ENCODE measurements at places on chromosomes 6 and 20.
A peak's percentile ranks its signal among the peaks of the same experiment; 100 is the strongest.

DNA sequence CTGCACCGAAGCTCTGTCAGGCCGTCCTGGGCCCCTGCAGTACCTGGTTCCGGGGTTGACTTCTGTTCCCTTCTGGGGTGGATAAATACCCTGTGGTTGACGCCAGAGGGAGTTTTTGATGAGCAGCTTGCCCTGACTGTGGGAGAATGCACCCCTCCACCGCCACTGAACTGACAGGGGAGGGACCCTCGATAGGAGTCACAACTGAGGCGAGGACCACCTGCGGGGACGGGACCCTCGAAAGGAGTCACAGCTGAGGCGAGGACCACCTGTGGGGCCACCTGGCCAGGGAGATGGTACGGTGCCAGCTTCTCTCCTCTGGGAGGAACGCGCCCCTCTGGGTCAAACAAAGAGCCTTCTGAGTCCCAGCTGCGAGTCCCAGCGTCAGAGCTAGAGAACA, 100.1 kb upstream of the FRMD1 start:
- no peak for DNase-seq

DNA sequence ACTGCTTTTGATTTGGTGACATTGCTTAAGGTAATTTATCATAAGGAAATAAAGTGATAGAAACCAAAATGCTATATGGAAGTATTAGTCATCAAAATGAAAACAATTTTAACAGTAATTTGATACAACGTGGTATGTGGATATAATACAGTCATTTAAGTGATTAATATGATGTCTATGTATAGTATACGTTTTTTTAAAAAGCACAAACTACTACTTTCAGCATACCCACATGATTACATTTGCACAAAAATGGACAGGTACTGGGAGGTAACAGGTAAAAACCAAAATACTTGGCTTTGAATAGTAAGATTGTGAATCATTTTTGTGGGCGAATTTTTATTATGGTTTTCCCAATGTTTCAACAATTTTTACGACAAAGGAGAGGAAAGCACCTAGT, 97.6 kb downstream of the OGFRL1 start:
- no peak for DNase-seq

DNA sequence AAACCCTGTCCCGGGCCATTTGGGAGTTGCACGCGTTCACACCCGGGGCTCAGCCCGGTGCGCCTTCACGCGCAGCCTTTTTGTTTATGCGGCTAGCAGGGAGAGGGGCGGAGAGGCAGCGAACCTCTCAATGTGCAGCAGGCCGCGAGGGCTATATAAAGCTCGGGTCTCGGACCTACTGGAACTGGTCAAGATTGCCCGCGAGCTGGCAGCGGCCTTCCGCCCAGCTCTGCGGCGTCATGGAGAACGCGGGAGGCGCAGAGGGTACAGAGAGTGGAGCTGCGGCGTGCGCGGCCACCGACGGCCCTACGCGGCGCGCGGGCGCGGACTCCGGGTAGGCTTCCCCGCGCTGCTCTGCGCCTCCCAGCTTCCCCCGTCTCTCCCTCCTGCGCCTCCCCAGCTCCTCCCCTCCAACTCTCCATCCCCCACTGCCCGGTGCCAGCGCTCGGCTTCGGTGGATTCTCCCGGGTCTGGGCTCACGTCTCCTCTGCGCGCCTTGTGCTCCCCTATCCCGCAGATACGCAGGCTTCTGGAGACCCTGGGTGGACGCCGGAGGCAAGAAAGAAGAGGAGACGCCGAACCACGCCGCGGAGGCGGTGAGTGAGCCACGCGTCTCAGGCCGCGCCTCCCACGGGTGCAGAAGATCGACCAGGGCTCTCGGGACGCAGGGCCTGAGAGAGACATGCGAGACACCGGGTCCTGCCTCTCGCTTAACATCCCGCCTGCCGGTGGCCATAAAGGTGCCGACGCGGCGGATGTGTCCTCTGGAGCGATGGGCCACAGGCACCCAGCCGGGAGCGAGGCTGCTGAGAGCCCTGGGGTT, at the start of gene RIPPLY2:
Gene RIPPLY2 (plus strand): TSS at position 183 of the 823 bp plus-strand sequence. CDS start 57 bp downstream, at position 240.
- DNase-seq = no peak

GRCh38 chr6:108739496-108740330, 108.5 kb upstream of the ARMC2 start:
- no peak for DNase-seq

GRCh38 chr20:39853636-39854035, 835.4 kb downstream of the MAFB start:
- no peak for DNase-seq

DNA sequence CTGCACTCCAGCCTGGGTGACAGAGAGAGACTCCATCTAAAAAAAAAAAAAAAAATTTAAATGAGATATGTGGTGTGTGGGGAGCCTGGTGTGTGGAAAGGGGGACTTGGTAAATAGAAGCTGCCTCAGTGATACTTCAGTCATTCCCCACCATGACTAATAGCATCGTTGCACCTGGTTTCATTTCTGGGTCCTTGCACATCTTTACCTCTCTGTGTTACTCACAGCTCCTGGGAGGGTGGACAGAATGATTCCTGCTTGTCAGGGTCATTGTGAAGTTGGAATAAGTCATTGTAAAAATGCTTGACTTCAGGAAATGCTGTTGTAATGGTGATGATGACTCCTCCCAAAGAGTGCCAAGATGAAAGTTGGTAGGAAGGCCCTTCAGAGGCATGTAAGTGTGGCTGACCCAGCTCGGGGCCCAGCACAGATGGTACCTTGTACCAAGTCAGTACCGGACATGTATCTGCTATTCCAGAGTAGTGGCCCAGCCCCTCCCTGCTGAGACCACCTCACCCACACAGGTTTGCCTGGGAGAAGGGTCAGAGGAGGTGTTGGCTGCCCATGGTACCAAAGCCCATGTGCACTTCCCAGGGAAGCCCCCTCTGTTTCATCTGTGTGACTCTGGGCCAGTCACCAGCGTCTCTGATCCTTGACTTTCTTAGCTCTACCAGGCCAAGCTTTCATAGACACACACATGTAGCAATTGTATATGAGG, 48.4 kb downstream of the PLAGL2 start:
- DNase-seq = no peak

DNA sequence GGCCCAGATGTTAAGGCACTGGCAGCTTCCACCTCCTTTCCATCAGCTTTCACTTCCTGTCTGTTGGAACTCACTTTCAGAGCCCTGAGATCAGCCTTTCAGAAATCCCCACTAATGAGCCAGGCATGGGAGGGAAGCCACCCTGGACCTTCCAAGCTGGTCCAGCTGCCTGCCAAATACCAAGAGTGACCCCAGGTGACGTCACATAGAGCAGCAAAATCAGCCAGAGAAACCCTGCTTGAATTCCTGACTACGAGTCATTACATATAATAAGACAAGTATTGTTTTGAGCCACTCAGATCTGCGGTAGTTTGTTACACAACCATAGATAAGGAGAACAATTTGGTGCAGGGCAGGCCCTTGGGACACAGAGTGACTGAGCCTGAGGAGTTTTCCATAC, 556.0 kb upstream of the JAG1 start:
- DNase-seq = peak; percentile 80

- no peak for DNase-seq
Measured at GRCh38 chr6:36752187-36752885, 54.7 kb downstream of the RAB44 start.

DNA sequence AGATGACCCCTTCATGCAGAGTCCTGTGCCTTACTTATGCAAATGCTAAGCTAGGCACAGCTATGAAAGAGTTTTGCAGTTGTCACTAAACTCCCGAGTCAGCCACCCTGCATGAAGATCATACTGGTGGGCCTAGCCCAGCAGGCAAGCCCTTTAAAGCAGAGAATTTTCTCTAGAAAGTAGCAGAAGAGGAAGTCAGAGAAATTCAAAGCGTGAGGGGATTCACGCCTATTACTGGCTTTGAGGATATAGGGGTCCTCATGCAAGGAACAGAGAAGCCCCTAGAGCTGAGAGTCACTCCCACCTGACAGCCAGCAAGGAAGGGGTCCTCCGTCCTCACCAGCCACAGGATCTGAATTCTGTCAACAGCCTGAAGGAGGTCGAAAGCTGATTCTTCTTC, 54.6 kb downstream of the MYB start:
- no peak for DNase-seq

DNA sequence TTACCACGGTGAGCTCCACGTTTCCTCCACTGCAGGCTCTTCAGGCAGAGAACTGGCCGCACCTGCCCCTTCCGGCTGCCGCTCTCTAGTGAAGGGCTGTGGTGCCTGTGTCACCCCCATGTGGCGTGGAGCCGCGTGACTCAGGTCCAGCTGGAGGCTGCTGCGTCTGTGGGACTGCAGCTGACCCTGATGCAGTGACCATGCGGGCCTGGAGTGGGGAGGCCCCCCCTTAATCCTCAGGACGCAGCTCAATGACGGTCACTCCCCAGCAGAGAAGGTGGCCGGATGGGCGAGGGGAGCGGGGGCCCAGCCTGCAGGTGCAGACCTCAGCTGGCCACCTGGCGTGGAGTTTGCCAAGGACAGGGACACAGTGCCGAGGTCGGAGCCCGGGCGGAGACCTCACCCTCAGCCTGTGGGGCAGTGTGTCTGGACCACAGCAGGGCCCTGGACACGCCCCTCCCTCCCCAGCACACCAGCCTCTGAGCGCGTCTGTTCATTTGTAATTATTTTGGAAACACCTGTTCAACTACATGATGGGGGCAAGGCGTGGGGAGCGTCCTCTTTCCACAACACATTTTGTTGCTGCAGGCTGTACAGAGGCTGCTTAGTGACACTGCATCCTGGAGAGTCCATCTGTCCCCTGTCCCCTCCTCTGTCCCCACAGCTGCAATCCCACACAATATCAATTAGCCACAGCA, 10.7 kb downstream of the BHLHE23 start:
- DNase-seq = no peak

GRCh38 chr20:18527836-18528235, 20.1 kb downstream of the SEC23B start:
- DNase-seq = no peak

DNA sequence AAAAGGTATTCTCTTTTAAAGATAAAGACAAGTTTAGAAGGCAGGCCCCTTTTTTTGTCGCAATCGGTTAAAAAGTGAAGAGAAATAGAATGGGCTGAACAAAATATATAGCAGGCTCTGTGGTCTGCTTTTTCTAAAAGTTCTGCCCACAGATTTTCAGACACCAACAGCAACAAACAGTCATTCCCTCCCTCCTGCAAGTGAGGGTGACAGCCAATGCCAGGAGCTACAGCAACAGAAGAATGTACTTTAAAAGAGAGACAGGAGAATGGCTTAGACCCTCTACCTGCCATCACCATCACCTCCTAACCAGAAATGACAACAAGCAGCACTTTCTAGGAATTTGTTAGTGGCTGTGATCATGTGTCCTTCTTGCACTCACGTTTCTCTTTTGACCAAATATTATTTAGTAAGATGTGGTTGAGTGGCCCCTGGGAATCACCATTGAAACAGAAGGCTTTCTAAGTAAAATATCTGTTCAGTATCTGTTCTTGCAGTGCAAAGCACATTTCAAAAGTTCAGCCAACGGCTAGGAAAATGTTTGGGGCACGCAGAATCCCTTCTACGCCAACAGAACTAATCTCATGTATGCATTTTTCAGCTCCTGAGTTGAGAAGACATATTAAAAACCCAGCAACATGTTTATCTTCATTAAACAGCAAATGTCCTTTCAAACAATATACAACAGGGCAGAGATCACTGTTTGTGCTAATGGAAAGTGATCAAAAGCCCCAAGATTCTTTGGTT, 248.5 kb downstream of the ATXN1 start:
- DNase-seq = no peak

DNA sequence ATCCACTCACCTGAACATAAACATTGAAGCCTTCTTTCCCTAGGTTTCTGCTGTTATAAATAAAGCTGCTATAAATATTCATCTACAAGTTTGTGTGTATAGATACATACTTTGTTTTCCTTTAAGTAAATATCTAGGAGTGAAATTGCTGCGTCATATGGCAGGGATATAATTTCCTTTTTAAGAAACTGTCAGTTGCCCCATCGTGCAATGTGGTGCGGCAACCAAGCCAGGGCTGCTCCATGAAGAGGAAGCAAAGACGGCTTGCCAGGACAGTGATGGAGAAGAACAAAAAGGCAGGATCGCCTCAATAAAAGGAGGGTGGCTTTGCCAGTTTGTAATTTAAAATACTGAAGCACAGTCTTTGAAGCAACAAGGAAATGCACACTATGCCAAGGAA, 36.6 kb downstream of the CITED2 start:
- no peak for DNase-seq

GRCh38 chr6:106749609-106750008, 120.2 kb downstream of the QRSL1 start:
- DNase-seq = peak; percentile 61

DNA sequence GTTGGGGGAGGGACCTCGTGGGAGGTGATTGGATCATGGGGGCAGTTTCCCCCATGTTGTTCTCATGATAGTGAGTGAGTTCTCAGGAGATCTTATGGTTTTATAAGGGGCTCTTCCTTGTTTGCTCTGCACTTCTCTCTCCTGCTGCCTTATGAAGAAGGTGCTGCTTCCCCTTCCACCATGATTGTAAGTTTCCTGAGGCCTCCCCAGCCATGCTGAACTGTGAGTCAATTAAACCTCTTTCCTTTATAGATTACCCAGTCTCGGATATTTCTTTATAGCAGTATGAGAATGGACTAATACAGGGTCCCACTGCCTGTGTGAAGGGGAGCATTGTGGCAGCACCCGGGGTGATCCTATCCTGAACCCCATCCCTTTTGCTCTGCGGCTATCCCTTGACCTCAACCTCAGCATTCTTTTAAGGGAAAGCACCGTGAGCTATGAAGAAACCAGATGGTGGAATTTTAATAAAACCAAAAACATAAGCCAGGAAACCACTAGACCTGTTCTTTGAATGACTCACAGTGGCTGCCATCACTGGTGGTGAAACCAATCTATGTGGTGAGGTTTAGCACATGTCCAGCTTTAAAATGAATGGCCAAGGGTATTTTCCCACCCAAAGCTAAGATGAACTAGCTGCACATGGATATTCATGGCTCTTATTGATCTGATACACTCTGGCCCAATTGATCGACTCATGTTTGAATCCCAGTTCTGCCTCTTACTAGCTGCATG, 62.2 kb downstream of the ZDHHC14 start:
- peak; percentile 80 for DNase-seq

GRCh38 chr6:152594701-152595100, 42.5 kb downstream of the SYNE1 start:
- DNase-seq = peak; percentile 44

DNA sequence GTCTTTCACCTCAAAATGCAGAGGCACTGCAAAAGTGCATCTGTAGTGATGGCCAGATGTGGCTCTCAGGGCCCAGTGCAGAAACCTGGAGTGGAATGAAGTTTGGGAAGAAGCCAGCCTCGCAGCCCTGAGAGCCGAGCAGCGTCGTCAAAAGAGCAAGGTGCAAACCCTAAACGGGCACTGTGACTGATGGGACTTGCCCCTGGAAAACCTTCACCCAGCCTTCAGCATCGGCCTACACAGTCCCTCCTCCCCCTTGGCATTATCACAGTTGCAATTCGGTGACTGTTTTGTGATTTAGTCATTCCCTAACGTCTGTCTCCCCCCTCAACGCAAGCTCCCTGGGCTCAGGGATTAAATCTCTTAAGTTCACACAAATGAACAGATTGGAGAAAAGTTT, 38.6 kb downstream of the TAF4 start:
- no peak for DNase-seq

- DNase-seq = peak; percentile 89
Measured at GRCh38 chr6:122651604-122652003, 41.4 kb downstream of the PKIB start.

All from NCI-H226 (cell line).